ENCODE measurements at places on chromosomes 4 and X.

- DNase-seq, result no peak
These were observed 582.6 kb downstream of the RAPGEF2 start for GRCh38 chr4:159685340-159686092.

GRCh38 chr4:175459571-175459970 is 352.5 kb downstream of the GPM6A start:
- no peak for DNase-seq

DNA sequence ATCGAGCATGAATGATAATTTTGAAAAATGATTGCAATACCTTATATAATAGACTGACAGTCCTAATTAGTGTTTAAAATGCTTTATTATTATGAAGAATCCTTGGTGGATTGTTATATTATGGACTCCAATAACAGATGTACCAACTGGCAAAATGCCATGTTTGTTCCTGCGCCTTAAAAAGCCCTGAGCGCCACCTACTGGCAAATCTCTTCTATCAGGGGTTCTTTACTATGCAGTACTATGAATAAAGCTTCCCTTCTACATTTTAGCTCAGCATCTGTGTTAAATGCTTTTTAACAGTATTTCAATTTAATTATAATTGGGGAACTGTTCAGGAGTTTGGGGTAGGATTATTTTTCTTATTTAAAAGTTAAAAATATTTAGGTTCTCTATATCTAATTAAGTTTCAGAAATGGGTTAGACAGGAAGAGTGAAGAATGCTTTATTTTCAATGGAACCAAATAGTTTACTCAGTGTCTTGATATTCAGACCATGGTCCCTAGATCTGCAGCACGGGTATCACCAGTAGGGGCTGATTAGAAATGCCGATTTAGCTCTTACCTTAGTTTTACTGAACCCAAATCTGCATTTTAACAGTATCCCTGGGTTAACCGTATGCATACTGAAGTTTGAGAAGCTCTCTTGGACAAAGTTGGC is 20.0 kb downstream of the CFAP97 start:
- peak; percentile 76 for DNase-seq

- no peak for DNase-seq
These were observed 61.1 kb upstream of the RPL34 start for GRCh38 chr4:108559068-108559793.

DNA sequence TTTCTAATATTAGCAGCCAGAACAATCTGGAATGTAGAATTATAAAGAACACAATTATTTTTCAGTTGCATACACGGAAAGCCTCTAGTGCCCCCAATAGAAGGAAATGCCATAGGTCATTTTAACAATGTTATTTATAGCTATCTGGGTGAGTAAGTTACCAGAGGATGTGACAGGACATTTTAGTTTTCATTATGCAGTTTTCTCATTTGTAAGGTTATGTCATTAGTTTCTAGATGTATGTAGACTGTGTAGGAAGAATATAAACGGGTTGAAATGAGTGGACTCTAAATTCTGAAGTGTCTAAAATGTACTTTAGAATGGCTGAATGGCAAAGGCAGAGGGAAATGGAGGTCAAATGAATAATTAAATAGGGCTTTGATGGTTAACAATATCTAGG is 213.3 kb downstream of the DTHD1 start:
- DNase-seq, result no peak

- DNase-seq, result no peak
These were observed 117.3 kb upstream of the PPP3CA start for GRCh38 chr4:101464596-101464995.

DNA sequence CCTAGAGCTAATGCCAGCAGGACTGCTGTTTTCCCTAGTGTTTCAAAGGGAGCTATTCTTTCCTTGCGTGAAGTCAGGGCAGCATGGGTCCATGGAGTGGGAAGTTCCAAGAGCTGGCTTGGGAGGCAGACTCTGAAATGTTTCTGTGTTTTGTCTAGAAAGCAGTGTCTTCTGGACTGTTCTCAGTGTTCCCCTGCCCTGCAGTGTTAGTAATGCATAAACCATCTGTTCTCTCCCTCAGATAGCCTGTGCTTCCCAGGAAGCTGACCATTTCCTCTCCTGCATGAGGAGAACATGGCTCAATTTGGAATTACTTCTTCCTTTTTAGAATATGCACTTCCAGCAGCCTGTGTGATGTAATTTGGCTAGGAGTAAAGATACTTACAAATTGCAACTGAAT is 116.7 kb upstream of the CXCL13 start:
- no peak for DNase-seq

GRCh38 chrX:133606990-133607389 is 191.7 kb upstream of the GPC4 start:
- no peak for DNase-seq

- no peak for DNase-seq
These were observed 64.1 kb upstream of the GUCY1A1 start for GRCh38 chr4:155602351-155603140.

GRCh38 chrX:25096522-25097045 is 80.8 kb upstream of the ARX start:
- DNase-seq, result no peak

- DNase-seq, result no peak
These were observed 286.4 kb downstream of the PRDM5 start for GRCh38 chr4:120636120-120636630.

GRCh38 chr4:128388352-128388630 is 100.7 kb upstream of the PGRMC2 start:
- no peak for DNase-seq

- DNase-seq, result no peak
These were observed 5.5 kb upstream of the ING2 start for GRCh38 chr4:183499389-183499788.

- DNase-seq, result no peak
These were observed 300.8 kb downstream of the ADGRL3 start for GRCh38 chr4:61500883-61501282.

DNA sequence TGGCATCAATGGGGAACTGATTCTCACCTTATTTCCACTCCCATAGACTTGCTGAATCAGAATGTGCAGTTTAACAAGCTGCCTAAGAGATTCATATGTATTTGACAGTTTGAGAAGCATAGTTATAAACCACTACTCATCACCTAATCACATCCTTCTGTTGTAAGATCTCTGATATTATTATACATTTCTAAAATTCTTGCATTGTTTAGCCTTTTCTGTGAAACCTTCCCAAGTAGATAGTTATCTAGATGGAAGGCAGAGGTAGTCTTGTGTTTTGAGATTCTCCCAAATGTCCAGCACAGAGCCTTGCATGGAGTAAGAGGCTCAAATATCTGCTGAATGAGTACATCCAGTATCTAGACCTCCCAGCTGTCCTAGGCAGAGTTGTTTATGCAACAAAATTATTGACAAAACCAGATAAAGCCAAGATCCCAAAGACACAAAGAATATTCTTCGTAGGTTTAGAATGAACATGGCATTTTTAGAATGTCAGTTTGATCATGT is 227.3 kb downstream of the KDR start:
- DNase-seq, result no peak

DNA sequence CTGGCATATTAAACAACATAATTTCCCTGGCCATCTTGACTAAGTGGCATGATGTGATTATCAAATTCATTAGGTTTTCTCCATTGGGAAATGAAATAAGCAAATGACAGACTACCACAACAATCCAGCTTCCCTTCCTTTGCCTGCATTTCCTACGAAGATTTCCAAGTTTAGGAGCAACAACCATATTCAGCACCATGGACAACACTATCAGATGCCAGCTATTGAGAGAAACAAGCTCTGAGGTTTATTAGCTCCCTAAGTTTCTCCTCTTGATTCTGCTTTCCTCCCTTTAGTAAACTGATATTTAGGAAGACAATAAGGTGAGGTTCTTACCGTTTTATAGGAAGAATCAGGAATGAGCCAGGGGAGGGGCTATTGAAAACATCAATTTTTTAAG is 36.2 kb downstream of the DCX start:
- no peak for DNase-seq

DNA sequence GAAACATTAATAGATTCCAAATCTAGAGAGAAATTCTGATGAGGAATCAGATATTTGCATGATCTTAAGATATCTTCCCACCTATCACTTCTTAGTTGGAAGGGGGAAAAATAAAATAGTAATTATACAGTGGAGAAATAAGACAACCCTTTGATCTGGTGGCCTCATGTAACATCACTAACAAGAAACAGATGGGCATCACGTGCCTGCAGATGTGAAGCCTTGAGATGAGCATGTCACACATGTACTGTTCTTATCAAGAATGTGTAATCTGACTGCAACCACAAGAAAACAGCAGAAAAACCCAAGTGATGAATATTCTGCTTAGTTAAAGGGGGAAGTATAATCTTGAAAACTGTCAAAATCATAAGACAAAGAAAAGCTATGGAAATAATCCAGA is 31.4 kb upstream of the NKX6-1 start:
- no peak for DNase-seq

All from activated CD8-positive, alpha-beta memory T cell treated with anti-CD3 and anti-CD28 coated beads, Interleukin-2, amount 50 U/mL, for 4 hours (primary cell).